ENCODE measurements at places on chromosomes 16 and 17.

DNA sequence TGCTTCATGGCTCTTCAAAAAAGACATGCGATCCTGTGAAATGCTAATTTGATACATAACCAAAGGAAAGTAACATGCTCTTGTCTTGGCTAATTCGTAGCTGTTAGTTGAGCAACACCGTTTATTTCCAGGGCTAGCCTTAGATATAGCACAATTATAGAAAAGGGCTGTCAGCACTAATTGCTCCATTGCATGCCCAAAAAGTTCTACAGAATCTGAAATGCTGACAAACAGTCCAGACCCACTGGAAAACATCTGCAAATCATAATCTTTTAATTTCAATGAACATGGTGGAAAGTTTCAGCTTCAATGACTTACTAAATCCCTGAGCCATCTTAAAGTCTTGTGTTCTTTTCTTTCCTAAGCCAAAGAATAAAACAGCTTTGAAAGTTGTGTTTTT, 42.9 kb upstream of the NUDT7 start:
- DNase-seq: no peak

- DNase-seq: peak; percentile 80
Measured at GRCh38 chr16:87076950-87077749, 240.0 kb downstream of the C16orf95 start.

DNA sequence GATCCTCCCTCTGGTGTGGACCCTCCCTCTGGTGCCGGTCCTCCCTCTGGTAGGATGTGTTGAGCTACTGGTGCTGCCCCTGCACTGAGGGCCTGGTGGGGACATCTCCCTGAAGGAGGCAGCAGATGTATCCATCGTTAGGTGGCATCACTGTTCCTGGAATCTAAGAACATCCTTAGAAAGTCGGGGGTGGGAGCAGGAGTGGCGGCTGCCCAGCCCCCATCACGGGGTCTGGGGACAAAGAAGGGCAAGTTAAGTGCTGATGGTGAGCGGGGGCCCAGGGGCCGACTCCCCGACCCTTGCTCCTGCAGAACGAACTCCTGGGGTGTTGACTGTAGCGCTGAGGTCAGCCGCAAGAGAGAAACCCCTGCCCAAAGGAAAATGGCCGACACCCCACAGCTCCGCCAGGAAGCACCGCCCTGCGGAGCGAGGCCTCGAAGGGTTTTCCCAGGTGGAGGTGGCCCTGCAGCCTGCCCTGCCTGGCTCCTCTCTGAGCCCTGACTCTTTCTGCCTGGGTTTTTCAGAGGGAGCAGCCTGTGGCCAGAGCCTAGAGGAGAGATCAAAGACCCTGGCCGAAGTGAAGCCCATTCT, 5.5 kb downstream of the CTU2 start:
- DNase-seq: no peak

DNA sequence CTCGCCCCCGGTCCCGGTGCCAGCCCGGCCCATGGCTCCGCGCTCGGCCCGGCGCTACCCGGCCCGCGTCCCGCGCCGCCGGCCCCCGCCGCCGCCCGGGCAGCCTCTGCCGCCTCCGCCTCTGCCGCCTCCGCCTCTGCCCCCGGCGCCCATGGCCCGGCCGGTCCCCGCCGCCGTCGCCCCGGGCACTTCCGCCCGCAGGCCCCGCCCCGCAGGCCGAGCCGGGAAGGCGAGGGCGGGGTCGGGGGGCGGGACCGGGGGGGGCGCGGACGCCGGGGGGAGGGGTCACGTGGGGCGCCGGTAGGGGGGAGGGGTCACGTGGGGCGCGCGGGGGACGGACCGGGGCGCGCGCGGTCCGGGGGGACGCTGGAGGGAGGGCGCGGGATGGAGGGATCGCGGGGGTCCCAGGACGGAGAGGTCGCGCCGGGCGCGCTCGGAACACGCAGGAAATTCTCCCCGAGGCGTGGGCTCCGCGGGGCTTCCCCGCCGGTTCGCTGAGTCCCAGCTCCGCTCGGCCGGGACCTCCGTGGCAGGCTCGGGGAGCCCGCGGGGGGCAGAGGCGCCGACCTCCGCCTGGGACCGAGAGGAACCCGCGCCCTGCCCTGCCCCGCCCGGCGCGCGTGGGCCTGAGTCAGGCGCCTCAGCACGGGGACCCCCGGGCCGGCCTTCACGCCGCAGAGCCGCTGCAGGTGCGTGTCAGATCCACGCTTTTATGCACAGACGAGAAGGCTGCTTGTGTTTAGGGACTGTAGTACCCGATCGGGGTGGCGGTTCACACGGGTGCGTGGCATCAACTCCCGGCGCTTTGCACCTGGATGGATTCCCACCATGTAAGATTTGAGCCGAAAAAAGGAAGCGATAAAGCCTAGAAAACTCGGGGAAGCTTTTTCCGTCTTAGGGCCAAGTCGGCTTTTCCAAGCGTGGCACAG, at the start of gene PGAP6:
Gene PGAP6 (minus strand): TSS at position 190 of the 929 bp plus-strand sequence. CDS start 157 bp downstream, at position 33.
- peak; percentile 61 for DNase-seq

DNA sequence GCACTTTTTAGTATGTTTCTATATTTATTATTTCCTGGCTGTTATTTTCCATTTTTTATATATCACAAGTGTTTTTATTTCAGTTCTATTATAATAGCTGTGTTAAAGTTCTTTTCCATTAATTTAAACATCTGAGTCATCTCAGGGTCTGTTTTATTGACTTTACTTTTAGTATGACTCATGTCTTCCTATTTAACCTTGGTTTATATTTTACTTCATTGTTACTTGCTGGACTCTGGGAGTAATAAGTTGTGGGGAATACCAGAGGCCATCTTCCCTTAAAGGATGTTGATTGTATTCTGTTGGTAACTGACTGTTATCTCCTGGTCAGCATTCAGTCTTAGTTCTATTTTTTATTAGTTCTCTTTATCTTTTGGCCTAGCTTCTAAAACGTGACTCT, 1508.2 kb downstream of the CDH11 start:
- no peak for DNase-seq

Data from HTR-8/SVneo (cell line).